ENCODE measurements at places on chromosomes 5 and 9.

- no peak for DNase-seq
These were observed 6.0 kb downstream of the C9orf40 start for GRCh38 chr9:74946686-74947085.

DNA sequence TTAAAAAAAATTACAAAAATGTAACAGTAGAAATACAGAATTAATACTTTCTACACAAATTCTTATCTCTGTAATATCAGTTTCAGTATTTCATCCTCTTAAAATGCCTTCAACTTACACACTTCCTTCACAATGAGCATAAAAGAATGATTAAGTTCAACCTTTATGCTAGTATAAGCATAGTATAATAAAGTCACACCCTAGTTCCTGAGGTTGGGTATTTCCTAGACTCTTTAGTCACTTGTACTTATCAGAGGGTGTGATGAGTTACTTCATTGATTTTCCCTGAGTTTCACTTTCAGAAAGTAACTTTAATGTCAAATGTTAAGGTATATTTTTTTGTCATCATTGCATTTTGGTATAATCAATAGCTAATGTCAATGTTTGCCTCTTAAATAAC lies 302.4 kb downstream of the PDE4D start:
- no peak for DNase-seq

DNA sequence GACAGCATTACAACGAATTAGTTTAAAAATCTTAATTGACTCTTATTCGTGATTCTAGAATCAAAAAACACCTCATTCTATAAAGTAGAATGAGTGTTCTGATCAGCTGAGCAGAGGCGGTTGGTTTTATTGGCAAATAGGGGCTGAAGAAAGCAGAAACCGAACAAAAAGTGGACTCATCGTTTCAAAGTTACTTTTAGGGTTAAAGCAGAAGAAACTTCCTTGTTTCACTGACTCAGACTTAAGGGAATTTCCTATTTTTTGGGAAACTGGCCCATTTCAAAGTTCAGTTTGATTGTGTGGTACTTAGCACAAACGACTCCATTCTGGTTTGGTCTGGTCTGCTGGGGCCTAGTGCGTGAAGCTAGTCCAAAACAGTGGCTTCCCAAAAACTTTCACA lies 862 bp upstream of the NDUFB6 start:
- no peak for DNase-seq

GRCh38 chr5:126718236-126718868 lies 58.6 kb upstream of the LMNB1 start:
- DNase-seq, result no peak

DNA sequence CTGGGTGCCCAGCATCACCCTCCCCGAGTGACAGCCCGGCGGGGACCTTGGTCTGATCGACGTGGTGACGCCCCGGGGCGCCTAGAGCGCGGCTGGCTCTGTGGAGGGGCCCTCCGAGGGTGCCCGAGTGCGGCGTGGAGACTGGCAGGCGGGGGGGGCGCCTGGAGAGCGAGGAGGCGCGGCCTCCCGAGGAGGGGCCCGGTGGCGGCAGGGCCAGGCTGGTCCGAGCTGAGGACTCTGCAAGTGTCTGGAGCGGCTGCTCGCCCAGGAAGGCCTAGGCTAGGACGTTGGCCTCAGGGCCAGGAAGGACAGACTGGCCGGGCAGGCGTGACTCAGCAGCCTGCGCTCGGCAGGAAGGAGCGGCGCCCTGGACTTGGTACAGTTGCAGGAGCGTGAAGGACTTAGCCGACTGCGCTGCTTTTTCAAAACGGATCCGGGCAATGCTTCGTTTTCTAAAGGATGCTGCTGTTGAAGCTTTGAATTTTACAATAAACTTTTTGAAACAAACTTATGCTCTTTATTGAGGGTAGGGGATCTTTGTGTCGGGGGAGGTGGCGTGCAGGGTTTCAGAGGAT lies 1.3 kb downstream of the GADD45G start:
- DNase-seq, result peak; percentile 56

- DNase-seq, result no peak
These were observed 30.9 kb upstream of the CDK20 start for GRCh38 chr9:88005240-88005639.

- DNase-seq, result peak; percentile 39
These were observed 21.1 kb downstream of the VCP start for GRCh38 chr9:35051069-35051967.

- DNase-seq, result no peak
These were observed 99.9 kb upstream of the PITX1 start for GRCh38 chr5:135133698-135134515.

DNA sequence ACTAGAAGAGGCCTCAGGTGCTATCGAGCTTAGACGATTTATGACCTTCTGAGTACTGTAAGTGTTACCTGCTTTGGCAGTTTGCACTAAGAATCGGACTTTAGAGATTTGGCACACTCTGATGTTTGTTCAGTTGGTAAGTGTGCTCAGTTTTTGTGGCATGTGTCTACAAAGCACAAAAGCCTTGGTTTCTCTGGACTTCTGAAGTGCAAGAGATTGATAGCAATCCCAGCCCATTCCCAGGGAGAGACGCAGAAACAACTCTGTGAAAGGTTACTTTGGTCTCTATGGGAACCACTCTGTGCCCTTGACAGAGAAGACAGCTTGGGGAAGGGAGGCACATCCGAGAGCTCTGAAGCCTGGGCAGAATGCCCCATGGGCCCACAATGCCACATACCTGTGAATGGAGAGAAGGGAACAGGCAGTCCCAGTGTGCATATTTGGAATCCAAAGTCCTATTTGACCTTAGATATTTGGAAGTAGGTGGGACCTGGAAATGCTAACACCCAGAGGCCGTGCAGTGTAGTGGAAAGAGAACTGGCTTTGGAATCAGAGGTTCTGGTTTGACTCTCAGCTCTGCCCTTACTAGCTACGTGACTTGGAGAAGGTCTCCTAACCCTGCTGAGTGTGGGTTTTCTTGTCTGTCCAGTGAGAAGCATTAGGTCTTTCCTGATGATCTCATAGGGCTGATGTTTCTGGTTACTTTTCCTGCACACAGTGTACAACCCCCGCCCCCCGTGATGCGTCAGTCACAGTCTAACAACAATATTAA lies 194.3 kb upstream of the VLDLR start:
- peak; percentile 12 for DNase-seq

- DNase-seq, result no peak
These were observed 29.7 kb downstream of the SARDH start for GRCh38 chr9:133708246-133709014.

DNA sequence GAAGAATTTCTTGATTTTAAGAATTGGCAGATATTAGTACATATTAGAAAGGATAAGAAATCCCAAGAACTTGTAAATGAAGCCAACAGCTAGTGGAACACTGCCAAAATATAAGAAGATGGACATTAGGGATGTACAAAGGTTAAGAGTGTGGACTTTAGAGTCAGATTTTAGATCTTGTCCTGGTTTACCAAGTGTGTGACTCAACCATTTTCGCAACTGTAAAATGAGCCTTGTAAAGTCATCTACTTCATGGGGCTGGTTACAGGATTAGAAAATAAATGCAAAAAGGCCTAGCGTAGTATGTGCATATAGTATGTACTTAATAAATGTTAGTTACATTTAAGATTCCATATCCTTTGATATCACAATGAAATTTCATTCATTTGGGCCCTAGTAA lies 260.0 kb downstream of the RAB3C start:
- peak; percentile 23 for DNase-seq

DNA sequence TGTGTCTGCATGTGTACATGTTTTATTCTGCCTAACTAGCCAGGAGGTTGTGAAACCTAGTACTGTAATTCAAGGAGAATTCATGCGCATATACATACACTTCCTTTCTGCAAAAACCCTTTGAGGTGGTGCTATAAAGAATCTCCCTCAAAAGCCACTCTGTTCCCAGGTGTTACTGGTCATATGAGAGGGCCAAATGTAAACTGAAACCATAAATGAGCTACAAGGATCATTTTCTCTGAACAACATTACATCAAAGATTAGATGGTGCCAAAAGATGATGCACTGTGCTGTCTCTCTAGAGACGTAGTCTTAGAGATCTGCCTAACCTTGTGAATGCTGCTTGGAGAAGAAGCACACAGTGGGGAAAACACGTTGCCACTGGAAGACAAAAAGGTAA lies 15.7 kb downstream of the NREP start:
- DNase-seq, result peak; percentile 54

GRCh38 chr5:131148835-131149234 lies 16.2 kb downstream of the HINT1 start:
- no peak for DNase-seq

DNA sequence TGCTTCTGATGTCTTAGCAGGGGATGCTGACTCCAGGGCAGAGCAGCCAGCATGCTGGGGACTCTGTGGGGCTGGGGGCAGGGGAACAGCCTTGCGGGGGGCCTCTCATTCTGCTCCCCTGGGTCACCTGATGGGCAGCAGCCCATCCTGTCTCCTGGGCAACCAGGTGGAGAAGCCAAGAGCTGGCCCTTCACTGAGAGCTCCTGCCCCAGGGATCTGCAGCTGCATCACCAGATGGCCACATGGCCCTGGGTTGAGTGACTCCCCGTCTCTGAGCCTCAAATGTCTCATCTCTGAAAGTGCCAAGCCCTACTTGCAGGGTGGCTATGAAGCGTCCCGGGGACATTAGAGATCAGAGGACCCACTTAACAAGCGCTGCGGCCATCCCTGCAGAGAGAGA lies 49.1 kb downstream of the LRSAM1 start:
- no peak for DNase-seq

GRCh38 chr5:158756871-158757270 lies 342.8 kb downstream of the EBF1 start:
- no peak for DNase-seq

GRCh38 chr9:16626577-16627130 lies 243.8 kb downstream of the BNC2 start:
- DNase-seq, result peak; percentile 86

GRCh38 chr5:124697933-124698591 lies 48.4 kb downstream of the ZNF608 start:
- DNase-seq, result peak; percentile 35

- peak; percentile 53 for DNase-seq
These were observed 3.5 kb upstream of the LOX start for GRCh38 chr5:122081541-122081940.

- DNase-seq, result no peak
These were observed 16.3 kb downstream of the NMRK1 start for GRCh38 chr9:75071530-75072122.

GRCh38 chr5:57600321-57600720 lies 117.7 kb upstream of the ACTBL2 start:
- DNase-seq, result no peak

DNA sequence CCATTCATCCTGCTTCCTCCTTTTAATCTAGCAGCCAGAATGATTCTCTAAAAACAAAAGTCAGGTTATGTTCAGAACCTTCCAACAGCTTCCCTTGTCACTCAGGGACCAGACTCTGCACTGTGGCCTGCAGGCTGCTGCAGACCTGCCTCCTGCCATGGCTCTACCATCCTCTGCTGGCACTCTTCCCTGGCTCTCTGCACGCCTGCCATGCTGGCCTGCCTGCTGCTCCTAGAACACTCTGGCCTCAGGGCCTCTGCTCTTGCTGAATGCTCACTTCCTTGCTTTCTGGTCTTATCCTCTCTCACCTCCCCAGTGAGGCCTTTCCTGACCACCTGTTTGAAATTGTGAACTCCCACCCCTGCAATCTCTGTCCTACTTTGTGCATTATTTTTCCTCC lies 149.4 kb downstream of the CD180 start:
- DNase-seq, result no peak

DNA sequence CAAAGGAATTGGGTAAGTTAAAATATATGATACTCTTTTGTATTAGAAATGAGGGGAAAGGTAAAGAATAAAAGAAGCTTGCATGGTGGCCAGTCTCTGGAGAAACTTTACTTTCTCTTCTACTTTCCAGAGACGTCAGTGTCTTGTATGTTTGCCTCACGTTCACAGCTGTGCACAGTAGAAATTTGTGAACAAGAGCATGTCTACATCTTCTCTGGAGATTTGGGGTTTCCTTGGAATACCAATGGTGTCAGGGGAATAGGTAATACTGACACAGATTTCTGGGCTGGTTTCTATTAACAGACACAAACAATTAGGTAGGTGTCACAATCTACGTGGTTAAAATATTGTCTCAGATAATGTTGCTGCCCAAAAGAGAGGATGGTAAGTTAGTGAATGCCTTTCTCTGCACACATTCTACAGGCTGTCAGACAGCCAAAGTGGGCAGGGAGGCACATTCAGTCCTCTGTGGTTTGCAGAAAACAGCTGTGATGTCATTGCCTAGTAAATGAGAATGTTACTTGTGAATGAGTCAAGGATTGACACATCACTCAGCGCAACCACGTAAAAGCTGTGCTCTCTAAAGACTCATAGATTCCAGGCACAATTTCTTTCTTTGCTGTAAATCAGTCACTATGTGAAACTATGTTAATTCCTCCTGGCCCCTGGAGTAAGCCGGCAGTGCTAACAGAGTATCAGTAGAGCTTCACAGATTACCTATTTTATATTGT lies 397.1 kb downstream of the MAN2A1 start:
- peak; percentile 96 for DNase-seq

GRCh38 chr5:14220642-14221041 lies 77.5 kb downstream of the TRIO start:
- no peak for DNase-seq

DNA sequence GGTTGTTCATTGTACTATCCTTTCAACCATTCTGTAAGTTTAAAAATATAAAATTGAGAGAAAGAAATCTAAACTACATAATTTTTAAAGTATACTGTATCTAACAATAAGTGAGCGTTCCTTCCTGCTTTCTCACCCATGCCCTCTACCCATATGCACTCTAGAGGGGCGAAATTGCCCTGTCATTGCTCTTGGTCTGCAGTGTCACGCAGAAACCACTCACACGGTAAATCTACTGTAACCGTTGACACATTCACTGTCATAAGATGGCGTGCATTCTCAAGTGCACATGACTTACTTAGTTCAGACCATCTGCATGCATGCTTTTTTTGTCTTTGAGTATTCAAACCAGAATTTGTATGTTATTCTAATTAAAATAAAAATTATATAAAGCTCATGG lies 55.7 kb upstream of the NIPBL start:
- no peak for DNase-seq

DNA sequence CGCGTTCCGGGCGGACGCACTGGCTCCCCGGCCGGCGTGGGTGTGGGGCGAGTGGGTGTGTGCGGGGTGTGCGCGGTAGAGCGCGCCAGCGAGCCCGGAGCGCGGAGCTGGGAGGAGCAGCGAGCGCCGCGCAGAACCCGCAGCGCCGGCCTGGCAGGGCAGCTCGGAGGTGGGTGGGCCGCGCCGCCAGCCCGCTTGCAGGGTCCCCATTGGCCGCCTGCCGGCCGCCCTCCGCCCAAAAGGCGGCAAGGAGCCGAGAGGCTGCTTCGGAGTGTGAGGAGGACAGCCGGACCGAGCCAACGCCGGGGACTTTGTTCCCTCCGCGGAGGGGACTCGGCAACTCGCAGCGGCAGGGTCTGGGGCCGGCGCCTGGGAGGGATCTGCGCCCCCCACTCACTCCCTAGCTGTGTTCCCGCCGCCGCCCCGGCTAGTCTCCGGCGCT lies at the start of gene DAPK1:
Gene DAPK1 (plus strand): TSS at position 264 of the 442 bp plus-strand sequence. CDS start 1,211 bp downstream, outside the sequence.
- DNase-seq, result peak; percentile 37
